ENCODE measurements at places on chromosomes 11 and 22.

- no peak for DNase-seq
Observed at GRCh38 chr11:113173126-113173525, 141.3 kb upstream of the TTC12 start.

DNA sequence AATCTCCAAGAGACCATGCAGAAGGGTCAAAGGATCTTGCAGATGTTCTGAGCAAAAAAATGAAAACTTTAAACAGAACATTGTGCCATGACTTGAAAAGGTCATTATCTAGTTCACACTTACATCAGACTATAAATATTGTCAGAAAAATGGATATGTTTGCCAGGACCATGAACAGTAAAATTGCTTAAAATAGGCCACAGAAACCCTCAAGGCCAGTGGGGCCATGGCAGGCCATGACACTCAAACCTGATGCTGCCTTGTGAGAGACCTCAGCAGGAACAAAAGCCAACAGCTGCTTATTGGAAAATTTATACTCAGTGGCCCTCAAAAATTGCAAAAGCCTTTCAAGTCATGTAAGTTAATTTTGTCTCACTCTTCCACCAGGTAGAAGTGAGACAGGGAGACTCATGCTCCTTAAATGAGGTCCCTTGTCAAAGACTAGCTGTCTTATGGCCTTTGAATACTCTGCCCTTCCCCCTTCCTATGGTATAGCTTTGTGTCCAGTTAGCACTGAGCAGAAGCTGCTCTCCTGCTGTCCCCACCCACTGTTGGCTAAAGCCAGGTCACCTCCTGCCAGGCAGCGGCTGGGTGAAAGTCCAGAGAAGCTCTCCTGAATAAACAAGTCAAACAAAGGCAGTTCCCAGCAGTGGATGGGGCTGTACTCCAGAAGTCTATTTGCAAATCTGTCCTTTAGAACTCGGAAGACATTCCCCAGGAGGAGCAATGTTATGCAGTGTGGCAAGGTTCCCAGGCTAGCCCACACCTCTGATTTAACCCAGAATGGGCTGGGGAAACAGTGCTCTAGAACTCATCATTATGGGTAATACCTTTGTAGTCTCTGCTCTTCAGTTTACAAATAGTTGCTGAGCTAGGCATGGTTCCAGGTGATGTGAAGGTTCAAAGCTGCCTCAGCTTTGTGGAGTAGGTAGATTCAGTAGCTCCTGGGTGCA, 21.4 kb downstream of the ADM start:
- no peak for DNase-seq

- no peak for DNase-seq
Observed at GRCh38 chr11:112582366-112582765, 321.7 kb upstream of the PLET1 start.

DNA sequence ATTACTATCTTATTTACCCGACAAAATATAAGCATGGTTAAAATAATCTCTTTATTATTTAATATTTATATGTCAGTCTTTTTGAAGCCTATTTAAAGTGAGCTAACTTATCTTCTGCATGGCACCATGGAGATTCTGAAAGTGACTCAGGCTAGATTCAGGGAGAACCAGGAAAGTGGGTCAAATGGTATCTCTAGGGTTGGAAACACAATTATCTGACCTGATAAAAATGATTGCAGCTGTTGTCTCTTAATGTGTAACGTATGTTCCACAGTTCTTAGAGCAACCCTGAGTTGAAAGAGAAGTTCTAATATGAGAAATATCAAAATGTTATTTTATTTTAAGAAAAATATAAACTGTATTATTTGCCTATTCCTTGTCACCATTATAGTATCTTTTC, 143.1 kb upstream of the CARD18 start:
- no peak for DNase-seq

DNA sequence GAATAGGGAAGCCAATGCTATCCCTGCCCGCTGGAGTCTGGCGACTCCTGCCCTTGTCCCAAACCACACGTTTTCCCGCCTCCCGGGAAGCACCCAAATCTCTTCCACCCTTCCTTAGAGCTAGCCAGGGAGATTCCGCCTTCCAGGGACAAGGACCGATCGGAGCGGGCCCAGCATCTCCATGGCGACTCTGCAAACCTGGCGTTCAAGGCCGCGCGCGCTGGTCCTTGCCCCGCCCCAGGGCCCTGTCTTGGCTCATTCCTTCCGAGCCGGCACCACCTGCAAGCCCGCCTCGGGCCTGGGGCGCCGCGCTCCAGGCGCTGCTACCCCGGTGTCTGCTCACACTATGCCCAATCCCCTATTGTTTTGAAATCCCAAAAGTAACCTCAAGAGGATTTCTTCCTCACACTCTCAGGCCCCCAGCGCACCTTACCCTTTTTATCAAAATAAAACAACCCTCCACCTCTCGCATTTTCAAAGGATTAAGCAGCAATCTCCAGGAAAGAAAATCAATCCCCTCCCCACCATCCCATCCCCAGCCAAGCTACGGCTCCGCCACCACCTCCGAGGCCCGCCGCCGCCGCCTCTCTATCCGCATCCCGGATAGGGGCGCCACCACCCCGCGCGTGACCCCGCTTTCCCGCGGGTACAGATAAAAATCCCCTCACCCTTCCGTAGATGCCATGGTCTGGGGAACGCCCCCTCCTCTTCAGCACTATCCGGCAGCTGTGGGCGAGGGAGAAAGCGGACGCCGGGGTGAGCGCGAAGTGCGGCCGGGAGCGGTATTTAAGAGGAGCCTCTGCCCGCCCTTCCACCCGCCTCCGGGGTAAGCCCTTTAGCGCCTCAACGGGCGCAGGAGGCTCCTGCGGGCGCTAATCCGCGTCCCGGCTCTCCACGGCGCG, 825 bp downstream of the SLC1A2 start:
- DNase-seq, result no peak
